ENCODE measurements at places on chromosomes 3 and 15.
A peak's percentile ranks its signal among the peaks of the same experiment; 100 is the strongest.

DNA sequence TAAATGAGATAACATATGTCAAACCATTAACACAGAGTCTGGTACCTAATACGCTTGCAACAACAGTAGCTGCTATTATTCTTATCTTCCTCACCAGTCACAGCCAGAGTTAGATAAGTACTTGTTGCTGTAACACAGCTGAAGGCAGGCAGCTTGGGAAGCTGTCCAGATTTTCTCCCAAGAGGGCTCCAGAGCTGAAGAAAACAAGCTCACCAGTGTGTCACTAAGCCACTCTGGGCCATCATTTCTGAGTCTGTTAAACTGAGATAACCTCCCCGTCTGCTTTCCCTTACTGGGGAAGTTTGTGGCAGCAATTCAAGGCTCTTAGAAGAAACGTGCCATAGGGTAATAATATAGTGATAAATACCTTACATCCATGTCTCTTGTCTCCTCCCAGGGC lies 226.3 kb downstream of the TAFA4 start:
- DNase-seq: no peak

- DNase-seq: no peak
Observed at GRCh38 chr15:40310993-40311392, 3.3 kb upstream of the PLCB2 start.

GRCh38 chr3:139380575-139380974 lies 8.9 kb downstream of the COPB2 start:
- no peak for DNase-seq

- DNase-seq: no peak
Observed at GRCh38 chr3:73029321-73029796, 32.1 kb upstream of the EBLN2 start.

DNA sequence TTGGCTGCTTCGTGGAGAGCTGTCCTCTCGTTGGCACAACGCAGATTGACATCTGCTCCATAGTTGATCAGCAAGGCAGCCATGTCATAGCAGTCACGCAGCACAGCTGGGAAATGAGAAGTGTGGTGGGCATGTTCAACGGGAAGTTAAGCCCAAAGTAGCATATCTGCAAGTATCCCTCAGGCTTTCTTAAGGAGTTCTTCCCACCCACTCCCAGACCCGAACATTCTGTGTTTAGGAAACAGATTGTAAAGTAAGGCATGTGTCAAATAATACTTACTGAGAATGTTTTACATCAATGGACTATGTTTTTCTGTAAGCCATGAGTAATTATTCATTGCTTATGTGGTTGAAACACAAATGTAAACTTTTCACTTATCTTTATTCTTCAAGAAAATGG lies 9.2 kb downstream of the ASB14 start:
- no peak for DNase-seq

DNA sequence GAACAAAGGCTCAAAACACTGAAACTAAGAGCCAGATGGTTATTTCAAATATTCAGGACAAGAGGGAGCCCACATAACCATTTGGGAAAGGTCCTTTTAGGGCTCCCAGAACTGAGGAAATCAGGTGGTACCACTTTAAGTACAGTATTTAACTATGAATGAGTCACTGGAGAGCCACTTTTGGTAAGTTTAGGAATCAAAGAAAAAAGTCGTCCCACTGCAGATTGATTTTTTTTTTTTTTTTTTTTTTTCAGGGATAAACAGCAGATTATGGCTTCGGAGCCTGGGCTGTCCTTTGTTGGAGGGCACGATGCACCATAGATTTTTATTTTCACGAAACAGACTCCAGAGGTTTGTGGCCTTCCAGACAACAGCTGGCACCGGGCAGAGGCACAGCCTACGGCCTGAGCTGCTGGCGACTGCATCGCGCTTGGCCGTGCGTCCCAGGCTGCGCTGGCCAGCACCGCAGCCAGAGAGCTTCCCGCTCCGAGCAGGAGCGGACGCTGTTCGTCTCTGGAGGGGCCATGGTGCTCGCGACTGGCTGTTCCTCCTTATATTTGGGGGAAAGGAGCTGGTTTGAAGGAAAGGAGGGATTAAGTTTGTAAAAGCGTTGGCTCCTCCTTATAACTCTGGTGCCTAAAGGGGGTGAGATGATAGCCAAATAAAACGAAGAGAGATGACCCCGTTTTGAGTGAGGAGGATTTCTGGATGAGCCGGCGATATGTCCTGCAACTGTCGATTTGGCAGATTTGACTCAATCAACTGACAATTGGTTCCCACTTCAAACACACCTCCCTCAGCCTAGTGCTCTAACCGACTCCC lies 152.9 kb upstream of the GOLIM4 start:
- no peak for DNase-seq

DNA sequence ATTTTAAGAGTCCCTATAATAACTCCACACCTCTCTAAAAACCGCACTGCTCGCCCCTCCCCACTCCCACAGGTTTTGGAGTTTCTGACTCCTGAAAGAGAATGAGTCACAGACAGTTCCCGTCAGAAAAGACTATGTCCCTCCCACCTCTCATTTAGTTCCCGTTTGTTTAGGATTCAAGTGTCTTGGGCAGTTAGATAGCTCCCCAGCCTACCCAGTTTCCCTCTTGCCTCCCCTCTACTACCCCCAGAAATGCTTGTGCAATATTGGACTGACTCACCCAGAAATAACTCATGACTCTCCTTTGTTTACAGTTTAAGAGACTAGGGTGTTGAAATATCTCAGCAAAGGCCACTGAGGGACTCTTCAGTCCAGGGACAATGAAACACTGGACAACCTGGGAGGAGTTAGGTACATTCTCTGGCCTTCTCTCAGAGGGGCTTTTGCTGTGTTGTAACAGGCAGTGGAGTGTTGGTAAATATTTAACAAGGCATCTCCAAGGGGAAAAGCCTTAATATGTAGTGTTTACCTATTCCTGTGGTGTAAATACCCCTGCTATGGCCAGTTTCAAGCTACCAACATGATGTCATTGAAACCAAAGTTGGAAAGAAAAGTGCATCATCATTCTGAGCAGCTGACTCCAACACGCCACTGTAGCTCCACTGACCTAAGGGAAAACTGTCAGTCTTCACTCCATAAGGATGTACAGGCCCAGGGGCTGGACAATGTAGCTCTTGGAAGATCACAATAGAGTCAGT lies 96.1 kb upstream of the CHD2 start:
- DNase-seq: no peak

DNA sequence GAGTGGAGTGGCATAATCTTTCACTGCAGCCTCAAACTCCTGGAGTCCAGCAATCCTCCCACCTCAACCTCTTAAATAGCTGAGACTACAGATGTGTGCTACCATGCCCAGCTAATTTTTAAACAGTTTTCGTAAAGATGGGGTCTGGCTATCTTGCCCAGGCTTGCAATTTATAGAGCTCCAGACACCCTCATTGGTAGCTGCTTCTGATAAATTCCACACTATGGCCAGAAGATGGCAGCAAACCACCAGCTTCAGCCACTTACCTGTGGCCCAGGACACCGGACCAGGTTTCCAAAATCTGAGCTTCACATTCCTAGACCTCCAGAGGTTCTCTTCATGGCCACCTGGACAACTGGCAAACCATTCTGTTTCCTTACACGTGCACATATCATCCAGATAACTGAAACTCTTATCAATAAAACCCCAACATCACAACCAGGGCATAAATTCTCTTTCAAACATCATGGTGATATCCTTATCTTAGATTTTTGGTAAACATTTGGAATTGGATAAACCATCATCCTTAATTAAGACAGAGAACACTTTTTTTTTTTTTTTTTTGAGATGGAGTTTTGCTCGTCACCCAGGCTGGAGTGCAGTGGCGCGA lies 28.9 kb downstream of the FBXW12 start:
- DNase-seq: peak; percentile 46

DNA sequence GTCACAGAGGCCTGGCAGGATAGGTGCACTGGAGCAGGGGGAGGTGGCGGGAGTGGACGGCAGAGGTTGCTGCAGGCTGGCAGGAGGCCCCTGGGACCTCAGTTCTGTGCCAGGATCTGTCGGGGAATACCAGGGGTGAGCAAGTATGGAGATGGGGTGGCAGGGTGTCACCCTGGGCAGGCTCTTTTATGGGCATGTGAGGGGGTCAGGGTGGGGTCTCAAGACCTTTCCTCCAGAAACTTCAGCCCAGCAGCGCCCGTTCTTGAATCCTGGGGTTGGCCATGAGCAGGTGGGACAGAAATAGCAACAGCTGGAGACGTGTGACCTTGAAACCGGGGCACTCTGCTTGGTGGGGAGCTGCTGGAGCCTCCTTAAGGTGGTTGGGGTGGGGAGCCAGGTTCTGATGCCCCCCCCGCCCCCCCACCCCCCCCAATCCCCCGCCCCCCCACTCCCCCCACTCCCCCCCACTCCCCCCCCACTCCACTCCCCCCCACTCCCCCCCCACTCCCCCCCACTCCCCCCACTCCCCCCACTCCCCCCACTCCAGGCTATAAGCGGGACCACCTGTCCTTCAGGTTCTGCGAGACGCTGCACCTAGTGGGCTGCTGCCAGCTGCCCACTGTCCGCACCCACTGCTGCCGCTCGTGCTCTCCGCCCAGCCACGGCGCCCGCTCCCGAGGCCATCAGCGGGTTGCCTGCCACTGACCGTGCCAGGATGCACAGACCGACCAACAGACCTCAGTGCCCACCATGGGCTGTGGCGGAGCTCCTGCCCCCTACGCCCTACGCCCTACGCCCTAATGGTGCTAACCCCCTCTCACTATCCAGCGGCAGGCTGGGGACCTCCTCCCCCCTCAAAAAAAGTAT lies 84.9 kb downstream of the TBC1D2B start:
- DNase-seq: no peak

- no peak for DNase-seq
Observed at GRCh38 chr3:167749209-167749608, 13.7 kb downstream of the SERPINI1 start.

DNA sequence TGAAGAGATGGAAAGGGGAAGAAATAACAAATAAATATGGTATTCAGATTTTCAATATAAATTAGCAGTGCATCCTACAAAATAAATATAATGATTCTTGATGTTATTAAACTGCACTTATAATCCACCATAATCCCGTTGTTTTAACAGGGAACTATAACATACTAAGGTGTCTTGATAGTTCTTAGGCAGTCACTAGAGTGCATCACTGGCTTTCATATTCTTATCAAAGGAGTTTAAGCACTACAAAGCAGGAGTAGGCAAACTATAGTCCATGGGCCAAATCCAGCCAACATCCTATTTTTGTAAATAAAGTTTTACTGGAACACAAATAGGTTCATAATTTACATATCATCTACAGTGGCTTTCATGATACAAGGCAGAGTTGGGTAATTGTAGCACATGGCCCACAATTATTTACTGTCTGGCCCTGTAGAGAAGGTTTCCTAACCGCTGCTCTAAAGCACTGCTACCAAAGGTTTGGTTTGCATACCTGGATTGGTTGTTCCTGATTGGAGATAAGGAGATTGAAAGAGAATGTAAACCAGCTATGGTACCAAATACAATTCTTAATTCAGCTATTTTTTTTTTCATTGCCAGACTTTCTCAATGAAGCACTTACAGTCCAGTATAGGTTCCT lies 104.3 kb downstream of the ZNF280D start:
- no peak for DNase-seq

DNA sequence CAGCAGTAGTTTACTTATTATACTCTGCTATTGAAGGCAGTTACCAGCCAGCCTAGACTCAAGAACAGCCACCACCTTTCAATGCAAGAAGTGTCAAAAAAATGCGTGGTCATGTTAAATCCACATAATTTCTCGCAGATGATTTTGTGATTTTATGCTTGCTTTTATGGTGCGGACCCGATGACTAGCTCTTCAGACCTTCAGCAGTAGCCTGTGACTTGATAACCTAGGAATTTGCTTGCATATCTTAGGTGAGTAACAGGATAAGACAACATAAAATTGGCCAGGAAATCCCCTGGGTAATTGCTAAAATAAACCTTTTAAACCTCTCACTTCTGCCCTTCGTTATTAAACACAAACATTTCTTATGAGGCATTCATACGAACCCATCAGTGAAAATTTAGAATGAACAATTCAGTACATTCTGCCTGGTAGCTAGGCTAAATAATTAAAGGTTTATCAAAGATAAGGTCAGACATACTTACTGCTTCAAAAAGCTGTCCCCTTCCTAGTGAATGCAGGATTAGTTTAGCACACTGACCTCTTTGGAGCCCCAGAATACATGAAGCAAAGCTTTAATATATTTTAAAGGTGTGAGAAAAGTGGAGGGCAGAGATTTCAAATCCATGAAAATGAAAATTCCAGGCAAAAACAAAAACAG lies 798.8 kb downstream of the OTOL1 start:
- DNase-seq: no peak

GRCh38 chr3:155995525-155996370 lies 124.6 kb upstream of the KCNAB1 start:
- DNase-seq: no peak

GRCh38 chr3:132210476-132211346 lies 106.5 kb upstream of the ACP3 start:
- DNase-seq: no peak

GRCh38 chr3:37766797-37767776 lies 94.6 kb upstream of the CTDSPL start:
- DNase-seq: no peak

DNA sequence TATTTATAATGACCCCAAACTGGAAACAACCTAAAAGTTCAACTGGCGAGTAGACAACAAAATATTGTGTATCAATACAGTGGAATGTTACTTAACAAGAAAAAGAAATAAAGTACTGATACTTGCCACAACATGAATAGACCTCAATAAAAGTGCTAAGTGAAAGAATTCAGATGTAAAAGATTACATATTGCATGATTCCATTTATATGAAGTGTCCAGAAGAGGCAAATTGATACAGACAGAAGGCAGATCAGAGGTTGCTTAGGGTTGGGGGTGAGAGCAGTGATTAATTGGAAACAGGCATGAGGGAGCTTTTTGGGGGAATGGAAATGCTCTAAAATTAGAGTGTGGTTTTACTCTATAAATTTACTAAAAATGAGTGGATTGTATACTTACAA lies 183.3 kb downstream of the SATB1 start:
- DNase-seq: no peak

GRCh38 chr3:18402239-18402799 lies 22.8 kb downstream of the SATB1 start:
- no peak for DNase-seq

GRCh38 chr3:43733459-43734384 lies 43.0 kb downstream of the ABHD5 start:
- no peak for DNase-seq

DNA sequence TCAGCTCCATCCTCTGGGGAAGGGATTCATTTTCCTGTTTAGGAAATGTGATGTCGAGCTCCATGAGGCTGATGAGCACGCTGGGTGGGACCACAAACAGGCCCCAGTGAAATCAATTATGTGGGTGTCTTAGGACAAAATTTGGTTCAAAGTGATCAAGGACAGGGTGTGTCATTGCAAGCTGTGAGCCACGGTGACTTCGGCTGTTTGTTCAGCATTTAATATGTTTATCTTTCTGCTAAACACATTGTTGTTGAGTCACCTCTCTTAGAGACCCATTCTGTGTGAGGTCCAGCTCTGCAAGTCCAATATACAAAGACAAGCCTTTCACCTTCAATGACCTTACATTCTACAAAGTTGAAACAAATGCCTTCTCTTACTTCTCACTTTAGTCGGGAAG lies 41.3 kb downstream of the SSR3 start:
- DNase-seq: no peak

Measured in activated gamma-delta T cell treated with anti-CD3 and anti-CD28 coated beads, Interleukin-2, amount 50 U/mL, for 16 hours (primary cell).